Lower lobe of right lung (tissue), 2 donors: ENCODE measurements at places on chromosomes 12 and 14. TPM values are rescaled to one million over a fixed set of nuclear protein-coding genes. Genes with fewer than 3 reads are reported as not detected.

GRCh38 chr14:69299286-69300035, 39.5 kb downstream of the GALNT16 start:
- DNase-seq = no peak

DNA sequence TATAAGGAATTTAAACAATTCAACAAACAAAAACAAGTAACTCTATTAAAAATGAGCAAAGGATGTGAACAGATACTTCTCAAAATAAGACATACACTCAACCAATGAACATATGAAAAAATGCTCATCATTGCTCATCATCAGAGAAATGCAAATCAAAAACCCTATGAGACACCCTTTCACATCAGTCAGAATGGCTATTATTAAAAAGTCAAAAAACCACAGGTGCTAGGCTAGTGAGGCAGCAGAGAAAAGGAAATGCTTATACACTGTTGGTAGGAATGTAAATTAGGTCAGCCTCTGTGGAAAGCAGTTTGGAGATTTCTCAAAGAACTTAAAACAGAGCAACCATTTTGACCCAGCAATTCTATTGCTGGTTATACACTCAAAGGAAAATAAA, 52.0 kb downstream of the NAV3 start:
- DNase-seq = no peak

GRCh38 chr12:92735131-92735721, 32.4 kb downstream of the PLEKHG7 start:
- no peak for DNase-seq

DNA sequence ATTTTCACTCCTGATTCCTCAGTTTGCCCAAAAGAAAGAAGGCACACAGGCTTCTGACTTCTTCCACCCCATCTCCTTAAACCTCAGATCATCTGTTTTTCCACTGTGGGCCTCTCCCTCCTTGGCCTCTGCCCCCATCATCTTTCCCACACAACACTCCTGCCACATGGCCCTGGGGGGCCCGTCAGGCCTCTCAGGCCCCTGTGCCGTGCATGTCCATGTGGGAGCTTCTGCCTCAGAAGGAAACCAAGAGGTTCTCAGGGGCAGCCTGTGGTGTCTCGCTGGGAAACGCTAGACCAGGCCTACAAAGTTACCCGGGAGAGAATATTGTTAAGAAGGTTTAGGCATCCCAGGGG, 8.0 kb downstream of the KLHL33 start:
- DNase-seq = no peak

- DNase-seq = no peak
Observed at GRCh38 chr14:103008768-103009357, 48.5 kb downstream of the CDC42BPB start.

Gene RBP5
- 1.1 TPM for total RNA-seq

DNA sequence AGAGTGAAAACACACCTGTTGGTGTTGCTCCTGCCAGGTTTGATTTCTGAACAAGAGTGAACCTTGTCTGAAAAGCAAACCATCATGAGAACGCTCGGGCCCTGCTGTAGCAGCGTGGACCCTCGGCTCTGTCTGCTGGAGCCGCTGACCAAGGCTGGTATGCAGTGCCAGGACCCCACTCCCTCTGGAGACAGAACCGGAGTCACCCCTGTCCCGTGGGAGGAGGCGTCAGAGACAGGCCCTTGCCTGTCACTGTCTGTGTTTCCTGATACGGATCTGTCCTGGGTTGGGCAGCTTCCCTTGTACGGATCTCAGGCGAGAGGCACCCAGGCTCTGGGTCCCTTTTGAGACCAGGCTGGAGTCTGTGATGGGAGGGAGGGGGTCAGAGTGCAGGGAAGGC, 111.6 kb downstream of the ADGRD1 start:
- no peak for DNase-seq

Gene ANG
- 29.3 TPM for total RNA-seq

Gene SPIC
- total RNA-seq = not detected

GRCh38 chr14:54435500-54435981, 5.6 kb downstream of the CNIH1 start:
- no peak for DNase-seq

Gene C14orf180
- 0.18 TPM for total RNA-seq

GRCh38 chr14:64654246-64654900, 49.9 kb upstream of the PLEKHG3 start:
- DNase-seq = no peak

- no peak for DNase-seq
Observed at GRCh38 chr12:110850762-110851161, 4.0 kb downstream of the CCDC63 start.

DNA sequence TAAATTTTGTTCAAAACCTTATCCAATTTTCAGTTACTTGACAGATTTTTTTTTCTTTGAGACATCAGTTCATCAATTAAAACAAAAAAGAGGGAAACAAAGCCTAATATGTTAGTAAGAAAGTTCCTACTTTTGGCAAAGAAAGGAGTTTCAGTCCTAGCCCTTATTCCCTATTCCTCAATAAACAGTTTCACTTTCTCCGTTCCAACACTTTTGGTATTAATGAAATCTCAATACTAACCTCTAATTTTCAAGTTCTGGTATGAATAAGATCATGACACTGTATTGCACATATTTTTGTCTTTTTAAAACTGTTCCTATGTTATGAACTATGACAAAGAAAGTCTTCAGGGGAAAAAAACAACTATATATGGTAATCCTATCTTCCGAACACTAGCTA, 48.4 kb downstream of the RPS6KA5 start:
- DNase-seq = no peak

- DNase-seq = no peak
Observed at GRCh38 chr12:116677202-116677661, 60.6 kb downstream of the SPRING1 start.

DNA sequence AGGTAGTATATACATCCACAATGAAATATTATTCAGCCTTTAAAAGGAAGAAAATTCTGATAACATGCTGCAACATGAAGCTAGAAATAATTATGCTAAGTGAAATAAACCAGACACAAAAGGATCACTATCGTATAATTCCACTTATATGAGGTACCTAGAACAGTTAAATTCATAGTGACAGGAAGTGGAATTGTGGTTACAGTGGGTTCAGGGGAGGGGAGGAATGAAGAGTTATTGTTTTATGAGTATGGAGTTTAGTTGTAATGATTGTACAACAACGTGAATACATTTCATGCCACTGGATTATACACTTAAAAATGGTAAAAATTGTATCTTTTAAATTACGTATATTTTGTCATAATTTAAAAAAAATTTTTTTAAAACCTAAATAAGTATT, 21.0 kb downstream of the EEA1 start:
- no peak for DNase-seq
